Inflammatory macrophage treated with lipopolysaccharide for 1 hour (primary cell): ENCODE measurements at places on chromosomes 7 and 10.

DNA sequence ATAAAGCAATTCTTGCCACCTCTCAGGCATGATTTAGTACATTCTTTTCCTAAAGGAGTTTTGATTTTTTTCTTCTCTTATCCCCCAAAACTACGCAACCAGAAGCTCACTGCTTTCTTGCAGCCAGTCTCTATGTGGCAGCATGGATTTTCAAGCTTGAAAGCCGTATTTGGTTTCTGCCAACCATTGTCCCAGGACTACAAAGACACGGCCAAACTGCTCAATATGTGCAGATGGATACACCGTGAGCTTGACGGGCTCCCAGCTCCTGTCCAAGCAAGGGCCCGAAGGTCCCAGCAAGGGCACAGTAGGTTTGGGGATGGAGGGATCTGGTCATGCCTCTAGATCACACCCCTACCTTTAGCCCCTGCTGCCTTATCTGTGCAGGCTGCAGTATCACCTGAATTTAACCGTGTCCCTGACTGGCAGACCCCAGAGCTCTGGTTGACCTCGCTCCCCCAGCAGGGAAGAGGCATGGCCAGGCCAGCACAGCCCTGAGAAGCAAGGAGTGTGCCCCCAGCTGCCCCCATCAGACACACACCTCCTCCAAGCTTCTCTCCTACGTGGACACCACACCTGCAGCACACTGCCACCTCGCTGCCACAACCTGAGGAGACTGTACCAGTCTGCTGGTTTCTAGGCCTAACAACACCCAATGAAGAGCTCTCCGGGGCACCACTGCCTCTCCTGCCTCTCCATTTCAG is 86.8 kb downstream of the COBL start:
- DNase-seq, result no peak

- no peak for DNase-seq
These were observed 271.0 kb downstream of the SKAP2 start for GRCh38 chr7:26593393-26593792.

- no peak for DNase-seq
These were observed 22.8 kb downstream of the SLC25A40 start for GRCh38 chr7:87853237-87853864.

DNA sequence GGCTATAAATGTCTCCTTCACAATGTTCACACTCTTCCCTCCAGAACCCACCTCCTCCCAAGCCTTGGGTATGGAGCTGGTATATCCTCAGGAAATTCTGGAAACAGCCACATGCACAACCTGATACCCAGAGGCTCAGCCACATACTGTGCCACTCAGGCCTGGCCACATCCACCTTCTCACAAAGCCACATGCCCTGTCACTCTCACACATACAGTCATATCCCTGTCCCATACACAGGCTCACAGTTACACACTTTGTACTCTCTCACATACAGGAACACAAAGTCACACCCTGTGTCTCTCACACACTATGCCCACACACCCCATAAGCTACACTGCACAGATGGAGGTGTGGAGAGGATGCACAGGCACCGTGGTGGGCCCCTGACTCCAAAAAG is 10.1 kb downstream of the KCNIP2 start:
- DNase-seq, result no peak

DNA sequence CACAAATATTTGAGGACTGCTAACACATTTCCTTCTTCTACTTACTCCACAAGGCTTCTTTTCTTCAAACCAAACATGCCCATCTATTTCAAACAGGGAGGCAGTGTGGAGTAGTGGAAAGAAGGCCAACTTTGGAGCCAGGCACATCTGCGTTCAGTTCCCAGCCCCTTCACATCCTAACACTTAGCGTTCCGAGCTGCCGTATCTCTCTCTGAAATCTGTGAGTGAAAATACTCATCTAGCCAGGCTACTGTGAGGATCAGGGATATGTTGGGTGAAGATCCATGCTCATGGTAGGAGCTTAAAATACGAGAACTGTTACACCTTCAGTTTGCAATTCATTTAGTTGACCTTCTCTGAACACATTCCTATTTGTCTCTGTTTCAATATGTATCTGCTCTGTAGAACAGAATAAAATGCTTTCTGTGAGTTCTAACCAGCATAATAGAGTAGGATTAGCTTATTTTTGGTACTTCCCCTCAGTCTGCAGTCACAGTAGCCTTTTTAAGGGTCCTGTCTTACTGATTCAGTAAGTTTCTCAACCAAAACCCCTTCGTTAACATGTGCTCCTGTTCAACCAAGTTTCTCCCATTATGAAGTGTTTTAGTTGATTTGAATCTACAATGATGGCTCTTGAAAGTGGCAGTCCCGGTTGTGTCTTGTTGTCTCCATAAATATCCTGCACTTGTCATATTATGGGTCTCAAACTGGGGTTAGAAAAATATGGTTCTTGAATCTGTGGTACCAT is 3.3 kb upstream of the MEST start:
- DNase-seq, result no peak

GRCh38 chr10:114252883-114253282 is 13.8 kb downstream of the VWA2 start:
- no peak for DNase-seq

DNA sequence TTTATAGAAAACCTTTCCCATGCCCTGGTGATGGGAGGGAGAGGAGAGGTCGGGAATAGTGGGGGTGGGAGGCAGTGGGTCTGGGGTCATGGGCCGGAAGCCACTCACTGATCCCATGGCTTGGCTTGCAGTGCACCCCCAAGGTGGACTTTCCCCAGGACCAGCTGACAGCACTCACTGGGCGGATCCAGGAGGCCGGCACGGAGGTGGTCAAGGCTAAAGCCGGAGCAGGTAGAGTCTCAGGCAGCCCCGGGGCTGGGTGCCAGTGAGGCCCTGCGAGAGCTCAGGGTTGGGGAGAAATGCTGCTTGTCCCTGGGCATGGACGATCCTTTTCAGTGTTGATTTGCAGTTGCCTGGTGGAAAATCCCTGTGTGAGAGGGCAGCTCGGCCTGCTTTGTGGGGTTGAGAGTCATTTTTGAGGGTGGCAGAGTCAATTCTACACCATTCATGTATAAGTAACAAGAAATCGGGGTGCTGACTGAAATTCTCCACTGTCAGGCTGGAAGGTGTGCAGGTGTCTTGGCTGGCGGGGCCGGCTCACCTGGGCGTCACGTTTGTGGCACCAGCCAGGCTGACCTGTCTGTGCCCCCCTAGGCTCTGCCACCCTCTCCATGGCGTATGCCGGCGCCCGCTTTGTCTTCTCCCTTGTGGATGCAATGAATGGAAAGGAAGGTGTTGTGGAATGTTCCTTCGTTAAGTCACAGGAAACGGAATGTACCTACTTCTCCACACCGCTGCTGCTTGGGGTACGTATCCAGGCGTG is 16.5 kb downstream of the MDH2 start:
- DNase-seq, result no peak

DNA sequence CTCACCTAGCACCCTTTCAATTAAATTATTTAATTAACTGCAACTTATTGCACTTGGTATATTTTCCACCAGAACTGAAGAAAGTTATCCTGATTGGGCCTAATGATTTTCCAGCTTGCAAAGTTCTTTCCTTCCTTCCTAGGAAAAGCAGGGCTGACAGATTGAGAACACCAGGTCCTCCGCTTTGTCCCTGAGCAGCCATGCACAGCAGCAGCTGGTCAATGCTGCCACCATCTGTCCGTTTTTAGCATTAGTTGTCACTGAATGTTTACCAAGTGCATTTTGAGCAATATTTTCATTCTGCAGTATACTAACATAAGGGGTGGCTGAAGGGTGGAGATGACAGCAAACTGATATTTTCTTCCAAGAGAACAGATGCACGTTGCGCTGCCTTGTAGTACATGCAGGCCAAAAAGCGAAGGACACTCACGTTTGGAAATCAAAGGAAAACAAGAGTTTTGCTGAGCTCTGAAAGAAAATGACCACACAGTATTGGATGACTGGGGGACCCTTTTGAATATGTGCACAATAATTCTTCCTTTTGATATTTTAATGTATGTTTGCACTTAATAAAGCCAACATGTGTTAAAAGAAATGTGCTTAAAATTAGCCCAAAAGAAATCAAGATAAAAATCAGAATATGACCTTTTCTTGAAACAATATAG is 248.8 kb upstream of the PTN start:
- DNase-seq, result peak; percentile 66

DNA sequence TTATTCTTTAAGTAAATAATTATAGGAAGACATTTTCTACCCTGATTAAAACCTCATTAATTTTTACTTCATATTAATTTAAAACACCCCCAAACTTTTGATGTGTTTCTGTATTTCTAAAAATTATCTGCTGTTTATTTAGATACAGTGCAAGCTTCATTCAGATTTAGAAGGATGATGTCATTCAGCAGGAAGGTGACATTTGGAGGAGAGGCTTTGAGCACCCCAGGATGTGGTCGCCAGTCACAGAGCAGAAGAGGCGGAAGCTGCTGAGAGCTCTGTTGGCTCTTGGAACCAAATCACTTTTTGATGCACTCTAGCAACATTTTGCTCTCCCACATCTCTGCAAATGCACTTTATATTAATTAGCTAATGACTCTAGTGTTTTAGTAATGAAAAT is 233.9 kb upstream of the CACNA2D1 start:
- DNase-seq, result no peak

DNA sequence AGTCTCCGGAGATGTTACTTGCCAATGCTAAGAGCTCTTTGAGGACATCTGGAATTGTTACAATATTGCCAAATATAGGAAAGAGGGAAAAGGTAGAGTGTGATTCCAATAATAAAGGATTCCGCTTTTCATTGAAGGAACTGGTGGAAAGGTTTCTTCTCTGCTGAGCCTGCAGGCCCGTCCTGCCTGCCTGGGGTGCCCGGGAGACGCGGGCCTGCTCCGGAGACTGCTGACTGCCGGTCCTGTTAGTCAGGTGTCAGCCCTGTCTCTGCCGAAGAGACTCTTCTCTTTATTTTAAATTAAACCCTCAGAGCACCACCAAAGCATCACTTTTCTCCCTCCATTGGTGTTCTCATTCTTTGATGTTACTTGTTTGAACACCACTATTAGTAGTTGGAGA is 2.2 kb downstream of the EGFR start:
- DNase-seq, result no peak

- no peak for DNase-seq
These were observed 37.9 kb upstream of the ANKRD1 start for GRCh38 chr10:90958781-90959180.

GRCh38 chr10:45006276-45007030 is 5.7 kb downstream of the ZNF22 start:
- DNase-seq, result peak; percentile 53

GRCh38 chr7:15985587-15986384 is 299.3 kb upstream of the MEOX2 start:
- no peak for DNase-seq

- no peak for DNase-seq
These were observed 44.6 kb upstream of the VDAC2 start for GRCh38 chr10:75165684-75166622.

GRCh38 chr7:11517853-11518252 is 314.1 kb downstream of the THSD7A start:
- no peak for DNase-seq

- DNase-seq, result no peak
These were observed 223.0 kb downstream of the SORCS1 start for GRCh38 chr10:106941297-106942034.

DNA sequence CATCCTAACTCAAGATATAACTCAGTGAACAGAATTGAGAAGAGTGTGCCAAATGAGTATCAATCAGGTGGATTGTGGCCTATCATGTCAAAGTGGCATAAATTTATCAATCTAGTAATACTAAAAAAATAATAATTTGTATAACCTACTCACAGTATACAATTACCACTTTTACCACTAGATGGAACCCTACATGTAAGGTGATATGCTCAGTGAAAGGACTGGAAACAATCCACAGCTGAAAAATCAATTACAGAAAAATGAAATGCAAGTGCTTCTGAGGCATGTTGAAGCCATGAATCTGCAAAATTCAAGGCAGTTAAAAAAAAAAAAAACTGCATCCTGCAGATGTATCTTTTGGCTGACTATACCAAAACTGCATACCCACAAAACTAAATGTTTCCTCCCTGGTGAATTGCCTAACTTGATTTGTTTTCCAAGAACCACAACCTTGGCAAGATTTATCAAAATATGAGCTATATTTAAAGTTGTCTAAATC is 13.9 kb downstream of the ARHGAP19 start:
- DNase-seq, result peak; percentile 75

GRCh38 chr7:27237735-27238334 is 4.8 kb upstream of the EVX1 start:
- DNase-seq, result no peak

DNA sequence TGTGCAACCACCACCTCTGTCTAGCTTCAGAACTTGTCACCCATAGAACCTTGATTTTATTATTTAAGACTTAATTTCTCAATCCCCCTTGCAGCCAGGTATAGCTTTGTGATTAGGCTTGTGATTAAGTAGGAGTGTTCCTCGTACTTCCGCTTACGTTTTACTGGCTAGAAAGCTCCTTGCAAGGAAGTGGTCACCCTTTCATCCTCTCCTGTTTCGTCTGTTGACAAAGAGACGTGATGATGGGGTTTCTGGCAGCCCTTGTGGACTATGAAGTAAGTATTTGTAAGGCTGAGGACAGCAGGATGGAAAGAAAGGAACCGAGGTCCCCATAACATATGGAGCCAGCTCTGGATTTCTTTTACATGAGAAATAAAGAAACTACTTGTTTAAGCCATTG is 86.5 kb upstream of the KDM7A start:
- DNase-seq, result peak; percentile 38

DNA sequence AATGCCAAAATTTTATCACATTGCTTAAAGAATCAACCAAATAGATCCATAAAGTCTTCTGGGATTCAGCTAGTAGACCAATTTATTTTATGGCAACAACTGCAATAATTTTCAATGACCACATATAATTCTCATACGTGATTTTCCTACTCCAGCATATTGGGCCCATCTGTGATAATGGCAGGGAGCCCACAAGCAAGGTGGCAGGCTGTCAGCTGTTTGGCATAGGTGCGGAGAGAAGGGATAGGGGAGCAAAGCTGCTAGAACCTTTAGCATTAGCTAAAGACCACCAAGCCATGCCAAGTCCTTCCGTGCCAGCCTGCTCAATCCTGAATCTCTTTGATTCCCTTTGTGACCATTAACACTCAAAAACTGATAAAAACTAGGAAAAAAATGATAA is 721.2 kb downstream of the XPNPEP1 start:
- DNase-seq, result no peak

DNA sequence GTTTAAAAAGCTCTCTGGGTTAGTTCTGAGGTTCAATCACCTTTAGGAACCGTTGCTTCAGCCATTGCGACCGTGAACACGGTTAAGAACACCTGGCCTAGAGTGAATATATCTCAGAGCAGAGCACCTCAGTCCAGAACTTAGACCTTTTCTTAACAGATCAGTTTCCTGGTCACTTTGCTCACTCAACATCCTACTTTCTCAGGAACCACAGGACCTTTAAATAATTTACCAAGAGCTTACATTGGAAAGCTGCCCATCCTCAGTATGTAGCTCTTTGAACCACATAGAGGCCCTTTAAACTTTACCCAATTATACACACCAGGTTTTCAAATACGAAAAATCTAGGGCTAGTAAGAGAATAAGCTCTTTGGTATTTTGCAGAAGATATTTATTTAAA is 153.2 kb downstream of the NRBF2 start:
- DNase-seq, result no peak

GRCh38 chr7:71752171-71752935 is 620.4 kb downstream of the GALNT17 start:
- no peak for DNase-seq

- DNase-seq, result no peak
These were observed 27.3 kb upstream of the CRHR2 start for GRCh38 chr7:30709549-30709948.

GRCh38 chr10:78255796-78256638 is 222.4 kb downstream of the RPS24 start:
- peak; percentile 96 for DNase-seq
